Activated B cell treated with CpG ODN at 0.5 μM for 24 hours (primary cell): ENCODE measurements at places on chromosomes 6 and 20. TPM values are rescaled to one million over a fixed set of nuclear protein-coding genes. Genes with fewer than 3 reads are reported as not detected.

DNA sequence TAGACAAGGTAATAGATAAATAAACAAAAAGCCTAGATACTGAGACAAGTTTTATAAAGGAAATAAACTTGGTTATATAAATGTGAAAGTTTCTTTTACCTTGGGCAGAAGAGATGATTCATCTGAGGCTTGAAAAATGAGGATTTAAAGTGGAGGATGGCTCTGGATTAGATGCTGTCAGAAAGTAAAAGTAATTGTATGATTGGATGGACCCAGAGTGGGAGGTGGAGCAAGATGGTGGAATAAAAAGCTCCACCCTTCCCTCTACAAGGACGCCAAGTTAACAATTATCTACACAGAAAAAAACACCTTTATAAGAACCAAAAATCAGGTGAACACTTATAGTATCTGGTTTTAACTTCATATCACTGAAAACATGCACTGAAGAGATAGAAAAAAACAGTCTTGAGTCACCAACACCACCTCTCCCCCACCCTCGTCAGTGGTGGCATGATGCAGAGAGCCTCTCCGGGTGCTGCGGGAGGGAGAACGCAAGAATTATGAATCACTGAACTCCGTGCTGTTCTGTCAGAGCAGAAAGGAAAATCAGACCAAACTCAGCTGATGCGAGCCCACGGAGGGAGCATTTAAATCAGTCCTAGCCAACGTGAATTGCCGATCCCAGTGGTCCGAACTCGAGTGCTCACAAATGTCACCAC is 84.7 kb upstream of the GJE1 start:
- H3K27me3 ChIP-seq = no peaks in the 10 kb centered on the region
- no peak for DNase-seq
- no peaks in the 10 kb centered on the region for H3K4me1 ChIP-seq

DNA sequence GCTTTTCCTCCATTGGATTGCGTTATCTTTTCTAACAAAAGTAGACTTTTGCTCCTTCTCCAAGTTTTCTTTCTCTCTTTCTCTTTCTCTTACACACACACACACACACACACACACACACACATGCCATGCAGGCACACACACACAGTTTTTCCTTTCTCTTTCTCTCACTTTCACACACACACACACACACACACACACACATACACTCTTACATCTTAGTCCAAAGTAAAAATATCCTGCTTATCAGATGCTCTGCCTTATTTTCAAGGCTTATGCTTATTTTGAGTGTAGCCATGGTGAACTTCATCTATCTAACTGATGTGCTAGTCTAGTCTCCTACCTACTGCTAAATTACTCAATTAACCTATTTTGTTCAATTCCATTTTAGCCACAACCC is 34.4 kb upstream of the RAB23 start:
- DNase-seq = no peak
- no peaks in the 10 kb centered on the region for H3K4me1 ChIP-seq
- no peaks in the 10 kb centered on the region for H3K36me3 ChIP-seq

EFCAB8 gene
- 0.71 TPM in 2 replicates for total RNA-seq

PKIB gene
- 0.81 and 1.2 TPM in 2 replicates for total RNA-seq
